T-helper 9 cell (primary cell): ENCODE measurements at places on chromosomes 5 and 9.

DNA sequence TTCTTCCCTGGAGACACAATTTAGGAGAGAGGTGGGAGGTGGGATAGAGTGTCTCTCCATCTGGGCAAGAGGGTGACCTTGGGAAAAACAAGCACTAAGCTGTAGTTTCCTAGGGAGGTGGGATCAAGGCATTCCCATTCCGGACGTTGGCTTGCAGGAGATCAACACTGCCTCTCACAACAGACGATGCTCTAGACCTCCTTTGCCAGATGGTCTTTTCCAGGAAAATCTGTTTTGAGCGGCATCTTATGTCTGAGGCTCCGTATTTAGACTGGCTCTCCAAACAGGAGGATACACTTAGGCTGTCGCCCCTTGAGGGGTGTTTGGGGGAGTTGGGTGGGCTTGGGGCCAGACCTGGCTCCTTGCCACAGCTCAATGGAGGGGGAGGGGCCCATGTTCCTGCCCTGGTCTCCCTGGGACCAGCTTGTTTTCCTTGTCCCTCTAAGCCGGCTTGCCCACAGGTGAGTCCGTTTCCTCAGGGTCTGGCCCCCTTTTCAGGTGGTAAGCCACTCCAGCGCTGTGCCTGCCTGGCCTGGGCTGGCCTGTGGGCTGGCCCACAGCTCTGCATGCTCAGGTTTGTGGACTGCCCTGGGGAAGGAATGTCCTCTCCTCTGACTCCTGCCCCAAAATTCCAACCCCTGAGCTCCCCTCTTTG lies 2.4 kb downstream of the PSD2 start:
- no peak for DNase-seq

DNA sequence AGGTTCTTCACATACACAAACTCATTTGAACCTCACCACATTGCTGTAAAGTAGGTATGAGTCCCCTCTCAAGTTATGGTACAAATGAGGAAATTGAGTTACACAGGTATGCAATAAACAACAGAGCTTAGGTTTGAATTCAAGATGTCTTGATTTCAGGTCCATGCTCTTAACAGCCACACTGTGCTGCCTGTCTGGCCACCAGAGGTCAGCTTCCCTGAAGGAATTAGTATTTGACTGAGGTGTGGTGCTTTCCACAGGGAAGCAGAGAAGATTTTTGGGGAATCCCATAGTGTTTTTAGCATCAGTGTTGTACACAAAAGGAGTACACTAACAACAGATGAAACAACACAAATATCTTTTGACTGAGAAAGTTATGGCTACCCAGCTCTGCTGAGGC lies 94.4 kb upstream of the ITGA1 start:
- DNase-seq = peak; percentile 16

GRCh38 chr5:79517601-79518000 lies 3.7 kb upstream of the HOMER1 start:
- no peak for DNase-seq

DNA sequence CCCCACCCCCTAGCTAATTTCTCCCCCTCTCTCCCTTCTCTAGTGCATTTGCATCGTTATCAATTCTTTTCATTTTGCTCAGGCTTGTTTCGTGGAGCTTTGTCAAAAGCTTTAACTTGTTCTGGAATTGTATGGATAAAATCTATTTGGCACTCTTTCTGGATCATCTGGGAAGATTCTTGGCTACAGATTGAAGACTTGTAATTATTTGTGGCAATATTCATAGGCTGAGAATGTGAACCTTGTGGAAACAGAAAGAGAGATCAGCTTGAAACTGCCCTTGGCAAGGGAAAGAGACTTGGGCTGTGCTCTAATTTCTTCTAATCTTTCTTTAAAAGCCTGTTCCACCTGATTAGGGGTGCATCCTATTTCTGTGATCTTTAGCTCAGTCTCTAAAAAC lies 340.6 kb upstream of the DAB2 start:
- no peak for DNase-seq

- DNase-seq = no peak
Observed at GRCh38 chr5:132238901-132239500, 11.3 kb upstream of the P4HA2 start.

GRCh38 chr9:126532019-126532462 lies 81.7 kb upstream of the LMX1B start:
- no peak for DNase-seq

DNA sequence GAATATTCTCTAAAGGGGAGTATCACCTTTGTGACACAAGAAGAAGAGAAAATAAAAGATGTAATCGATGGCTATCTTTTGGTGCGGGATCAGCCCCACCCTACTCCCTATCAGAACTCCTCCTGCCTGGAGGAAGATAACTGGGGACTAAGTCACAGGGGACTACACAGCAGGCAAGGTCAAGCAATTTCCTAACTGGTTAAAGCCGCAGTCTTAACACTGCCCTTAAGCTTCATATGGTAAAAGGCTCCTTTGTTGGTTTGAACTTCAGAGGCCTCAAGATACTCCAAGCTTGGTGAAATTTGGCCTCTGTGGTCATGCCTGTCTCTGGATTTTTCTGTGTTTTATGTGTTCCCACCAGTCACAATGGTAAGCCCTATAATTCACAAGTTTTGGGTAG lies 1.3 kb upstream of the SHISAL2B start:
- no peak for DNase-seq

DNA sequence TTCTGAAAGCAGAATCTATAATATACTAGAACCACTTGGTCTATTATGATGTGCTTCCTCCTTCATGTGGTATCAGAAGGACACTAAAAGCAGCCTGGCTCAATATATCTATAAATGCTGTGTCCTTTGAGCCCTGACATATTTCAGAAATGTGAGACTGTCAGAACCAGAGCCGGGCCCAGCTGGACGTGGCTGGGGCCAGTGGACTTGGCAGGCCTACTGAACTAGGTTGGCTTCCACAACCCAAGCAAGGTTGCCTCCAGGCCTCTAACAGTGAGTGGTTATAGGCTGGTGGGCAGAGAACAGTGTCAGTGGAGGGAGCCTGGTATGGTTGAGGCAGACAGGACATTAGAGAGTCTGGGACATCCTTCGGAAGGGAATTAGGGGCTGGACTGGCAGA lies 78.9 kb downstream of the GALNT10 start:
- DNase-seq = no peak

GRCh38 chr5:157342822-157343402 lies 77.0 kb downstream of the CYFIP2 start:
- peak; percentile 22 for DNase-seq

GRCh38 chr9:126056312-126057021 lies 270.2 kb upstream of the MVB12B start:
- no peak for DNase-seq

DNA sequence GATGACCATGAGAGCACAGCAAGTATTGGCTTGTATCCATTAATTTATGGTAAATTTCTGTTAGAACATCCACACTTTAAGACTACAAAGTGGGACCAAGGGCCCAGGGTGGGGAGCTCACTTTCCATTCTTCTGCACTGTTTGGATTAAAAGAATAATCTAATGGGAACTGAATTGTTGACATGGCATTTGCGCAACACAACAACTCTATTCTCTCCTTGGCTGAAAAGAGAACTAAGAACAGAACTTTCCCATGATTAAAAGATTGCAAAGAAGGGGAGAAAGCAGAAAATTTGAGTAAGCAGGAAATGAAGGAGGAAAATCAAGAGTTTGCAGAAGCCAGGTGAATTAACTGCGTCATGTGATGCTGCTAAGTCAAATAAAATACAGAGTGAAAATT lies 143.4 kb downstream of the HINT1 start:
- no peak for DNase-seq

DNA sequence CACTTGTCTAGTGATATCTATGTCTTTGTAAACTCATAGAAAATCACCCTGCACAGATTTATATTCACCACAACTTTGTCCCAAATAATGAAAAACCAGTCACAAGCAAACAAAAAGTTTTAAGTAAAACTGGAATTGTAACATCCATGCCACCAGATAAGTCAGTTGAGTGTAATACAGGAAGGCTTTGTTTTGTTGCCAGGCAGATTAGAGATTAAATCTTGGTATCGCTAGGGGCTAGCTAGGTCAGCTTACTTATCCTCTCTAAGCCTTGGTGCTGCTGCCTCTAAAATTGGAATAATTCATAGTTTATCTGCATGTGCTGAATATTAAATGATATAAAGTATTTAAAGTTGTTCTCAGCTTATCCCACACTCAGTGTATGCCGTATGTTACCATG lies 1062.5 kb downstream of the CDH9 start:
- no peak for DNase-seq

DNA sequence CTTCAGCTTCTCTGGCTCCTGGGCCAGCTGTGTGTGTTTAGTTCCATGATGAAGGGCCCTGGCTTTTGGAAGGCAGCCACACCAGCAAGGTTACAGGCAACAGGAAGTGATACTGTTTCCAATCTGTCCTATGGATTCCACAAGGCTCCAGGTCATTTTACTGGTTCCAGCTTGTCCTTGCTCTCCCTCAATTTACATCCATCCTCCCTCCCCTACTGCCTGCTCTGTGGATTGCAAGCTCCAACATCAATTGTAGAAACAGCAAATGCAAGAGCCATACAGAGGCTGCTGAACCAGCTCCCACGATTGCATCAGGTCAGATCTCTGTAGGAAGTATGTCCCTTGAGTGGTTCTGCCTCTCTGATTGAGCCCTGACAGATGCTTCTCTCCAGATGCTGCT lies 409.8 kb downstream of the NTRK2 start:
- no peak for DNase-seq

GRCh38 chr5:58362135-58362534 lies 97.8 kb downstream of the PLK2 start:
- no peak for DNase-seq

GRCh38 chr5:172187118-172188032 lies 649 bp downstream of the STK10 start:
- peak; percentile 64 for DNase-seq

GRCh38 chr9:131469356-131469755 lies 33.4 kb upstream of the POMT1 start:
- no peak for DNase-seq

- peak; percentile 8 for DNase-seq
Observed at GRCh38 chr9:3528451-3528850, 2.6 kb upstream of the RFX3 start.

DNA sequence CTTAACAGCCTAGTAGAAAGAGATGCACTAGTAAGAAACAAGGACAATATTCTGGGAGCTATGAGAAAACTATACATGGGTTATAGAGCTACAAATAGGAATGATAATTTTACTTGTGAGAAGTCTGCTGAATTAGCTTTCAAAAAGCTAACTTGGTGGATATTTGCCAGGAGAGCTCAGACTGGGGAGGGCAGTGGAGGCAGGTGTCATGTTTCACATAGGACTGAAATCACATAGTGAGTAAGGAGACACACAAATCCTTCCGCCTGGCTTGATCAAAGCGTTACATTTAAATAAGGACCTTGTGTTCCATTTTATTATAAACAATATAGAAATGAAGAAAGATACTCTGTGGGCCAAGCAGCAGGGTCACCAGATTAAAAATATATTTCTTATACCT lies 235.0 kb downstream of the ISL1 start:
- no peak for DNase-seq

DNA sequence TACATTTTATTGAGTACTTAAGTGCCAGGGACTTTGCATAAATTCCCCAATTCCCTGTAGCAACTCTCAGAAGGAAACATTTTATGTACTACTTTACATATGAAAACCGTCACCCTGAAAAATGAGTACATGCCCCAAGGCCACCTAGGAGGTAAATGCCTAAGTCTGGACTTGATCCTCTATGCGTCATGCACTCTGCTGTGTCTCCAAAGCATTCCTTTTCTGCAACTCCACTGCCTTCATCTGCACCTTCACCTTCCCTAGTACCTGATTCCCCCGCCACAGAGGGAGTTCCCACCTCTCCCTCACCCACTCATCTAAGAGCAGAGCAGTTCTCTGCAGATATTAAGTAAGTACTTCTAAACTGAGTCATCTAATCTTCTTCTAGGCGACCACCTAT lies 75.2 kb upstream of the HRH2 start:
- DNase-seq = no peak

GRCh38 chr5:121090822-121091221 lies 626.7 kb downstream of the PRR16 start:
- DNase-seq = no peak

GRCh38 chr9:82621447-82621846 lies 441.5 kb downstream of the RASEF start:
- DNase-seq = no peak

DNA sequence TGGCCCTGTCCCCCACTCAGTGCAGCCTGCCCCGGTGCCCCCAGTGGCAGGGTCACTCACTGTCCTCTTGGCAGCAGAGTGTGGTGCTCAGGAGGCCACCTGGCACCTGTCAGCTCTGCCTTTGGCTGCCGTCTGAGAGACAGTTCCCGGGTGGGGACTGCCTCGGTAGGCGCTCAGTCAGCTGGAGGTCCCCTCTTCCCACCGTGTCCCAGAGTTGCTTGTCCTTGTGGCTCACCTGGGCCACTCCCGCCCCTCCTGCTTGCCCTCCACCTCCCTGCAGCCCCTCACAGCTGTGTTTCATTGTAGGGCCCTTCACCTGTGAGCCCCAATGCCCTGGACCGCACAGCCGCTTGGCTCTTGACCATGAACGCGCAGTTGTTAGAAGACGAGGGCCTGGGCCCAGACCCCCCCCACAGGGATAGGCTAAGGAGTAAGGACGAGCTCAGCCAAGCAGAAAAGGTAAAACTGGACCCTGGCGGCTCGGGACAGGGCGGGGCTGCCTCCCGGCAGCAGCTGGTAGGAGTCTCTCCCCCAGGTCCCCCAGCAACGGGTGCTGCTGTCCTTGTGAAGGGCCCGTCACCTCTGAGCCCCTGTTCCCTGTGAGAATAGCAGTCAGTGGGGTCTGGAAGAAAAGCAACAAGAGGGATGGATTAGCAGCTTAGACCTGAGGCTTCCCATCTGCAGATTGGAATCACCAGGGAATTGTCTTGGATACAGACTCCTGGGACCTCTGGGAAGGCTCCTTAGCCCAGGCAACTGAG lies 122.7 kb downstream of the DAB2IP start:
- DNase-seq = no peak

DNA sequence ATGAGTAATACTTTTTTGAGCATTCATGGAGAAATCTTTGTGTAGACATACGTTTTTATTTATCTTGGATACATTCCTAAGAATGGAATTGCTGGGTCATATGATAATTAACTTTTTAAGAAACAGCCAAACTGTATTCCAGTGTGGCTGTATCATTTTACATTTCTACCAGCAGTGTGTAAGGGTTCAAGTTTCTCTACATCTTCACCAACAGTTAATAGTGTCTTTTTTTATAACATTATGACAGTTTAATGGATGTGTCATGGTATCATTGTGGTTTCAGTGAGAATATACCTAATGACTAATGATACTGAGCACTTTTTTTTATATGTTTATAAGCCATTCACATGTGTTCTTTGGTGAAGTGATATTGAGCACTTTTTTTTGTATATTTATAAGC lies 52.4 kb downstream of the NIPBL start:
- no peak for DNase-seq

- no peak for DNase-seq
Observed at GRCh38 chr5:34533582-34534522, 122.3 kb upstream of the RAI14 start.

GRCh38 chr9:80842389-80842788 lies 847.0 kb downstream of the TLE1 start:
- no peak for DNase-seq
